ENCODE measurements at places on chromosomes 5 and 9.

GRCh38 chr9:97468658-97469448, 32.6 kb upstream of the TMOD1 start:
- peak; percentile 85 for DNase-seq

GRCh38 chr5:159906943-159907342, 9.3 kb upstream of the ADRA1B start:
- no peak for DNase-seq

DNA sequence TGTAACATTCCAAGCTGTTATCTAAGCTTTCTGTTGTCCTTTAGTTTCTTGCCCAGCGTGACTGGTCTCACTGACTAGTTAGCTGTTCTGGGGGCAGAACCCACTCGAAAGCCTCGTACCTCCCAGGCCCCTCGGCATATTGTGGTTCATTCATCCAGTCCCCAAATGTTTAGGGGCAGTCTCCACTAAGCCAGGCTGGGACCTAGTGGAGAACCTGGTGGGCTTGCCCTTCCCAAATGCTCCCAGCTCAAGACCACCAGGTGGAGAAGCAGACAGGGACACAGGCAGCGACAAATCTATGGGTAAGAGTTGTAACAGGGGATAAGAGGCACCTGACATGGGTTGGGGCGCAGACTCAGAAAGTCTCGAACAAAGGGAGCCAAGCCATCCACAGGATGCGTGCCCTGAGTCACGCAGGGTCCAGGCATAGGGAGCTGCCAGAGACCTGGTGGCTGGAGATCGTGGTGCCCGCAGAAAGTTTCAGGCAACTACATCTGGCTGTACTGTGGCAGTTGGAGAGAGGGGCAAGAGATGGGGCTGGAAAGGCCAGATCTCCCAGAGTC, 851 bp upstream of the EEIG1 start:
- no peak for DNase-seq

DNA sequence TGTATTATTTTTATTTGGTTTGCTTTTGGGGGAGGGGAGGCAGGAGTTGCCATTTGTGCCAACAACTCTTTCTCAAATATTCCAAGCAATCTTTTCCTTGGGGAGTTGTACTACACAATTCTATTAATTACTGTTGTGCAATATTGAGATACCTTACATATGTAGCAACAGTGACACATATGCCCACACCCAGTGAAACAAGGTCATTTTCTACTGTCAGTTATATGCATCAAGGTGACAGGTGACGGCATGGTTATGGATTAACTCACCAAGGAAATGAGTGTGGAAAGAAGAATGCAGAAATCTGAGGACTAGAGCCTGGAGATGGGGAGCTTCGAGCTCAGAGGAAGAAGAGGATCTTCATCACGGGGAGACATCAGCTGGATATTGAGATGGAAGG, 17.9 kb upstream of the MSMP start:
- DNase-seq = no peak

- no peak for DNase-seq
These were observed 292.8 kb downstream of the YTHDC2 start for GRCh38 chr5:113806250-113806649.

DNA sequence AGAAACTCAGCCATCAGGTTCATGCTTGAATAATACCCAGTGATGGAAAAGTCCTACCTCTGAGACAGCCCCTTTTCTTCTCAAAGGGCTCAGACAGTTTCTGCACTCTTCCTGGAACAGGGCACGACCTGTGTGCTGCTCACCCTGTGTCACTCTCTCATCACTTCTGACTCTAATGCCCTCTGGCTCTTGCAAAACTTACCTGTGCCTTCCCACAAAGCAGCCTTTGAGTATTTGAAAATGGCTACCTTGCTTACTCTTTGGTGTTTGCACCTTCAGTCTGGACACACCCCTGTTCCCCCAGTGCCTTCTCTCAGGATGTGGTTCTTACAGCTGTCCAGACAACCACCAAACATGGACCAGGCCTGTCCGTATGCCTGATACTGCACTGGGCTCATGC, 171.4 kb downstream of the GRIA1 start:
- DNase-seq = no peak

DNA sequence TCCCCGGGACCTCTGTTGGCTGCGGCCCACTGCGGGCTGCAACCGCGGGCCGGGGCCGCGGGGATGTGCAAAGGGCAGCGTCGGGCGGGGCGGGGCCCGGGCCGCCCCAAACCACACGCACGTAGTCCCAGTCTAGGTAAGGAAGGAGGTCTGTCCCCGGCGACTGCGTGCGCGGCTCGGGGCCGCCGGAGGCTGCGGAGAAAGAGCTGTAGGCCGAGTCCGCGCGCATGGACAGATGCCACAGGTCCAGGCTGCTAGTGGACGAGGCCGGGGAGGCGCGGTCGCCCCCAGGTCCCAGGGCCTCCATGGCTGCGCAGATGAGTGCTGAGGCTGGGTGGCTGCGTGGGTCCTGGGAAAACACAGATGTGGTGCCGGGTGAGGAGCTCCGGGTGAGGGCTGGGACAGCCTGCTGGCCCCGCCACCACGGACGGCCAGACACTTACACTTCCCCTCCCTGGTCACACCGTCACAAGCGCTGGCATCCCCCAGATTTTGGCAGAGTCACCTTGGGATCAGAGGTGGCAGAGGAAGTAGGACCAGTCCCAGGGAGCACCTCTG, 4.5 kb downstream of the SHROOM1 start:
- peak; percentile 56 for DNase-seq

GRCh38 chr5:156326718-156327259, at the start of gene SGCD:
Gene SGCD, plus strand, starts transcription at chr5:156327164.
- DNase-seq = peak; percentile 86

GRCh38 chr5:134440201-134440755, 28.6 kb upstream of the CDKN2AIPNL start:
- DNase-seq = no peak

GRCh38 chr5:145203193-145203592, 631.9 kb downstream of the PRELID2 start:
- no peak for DNase-seq

DNA sequence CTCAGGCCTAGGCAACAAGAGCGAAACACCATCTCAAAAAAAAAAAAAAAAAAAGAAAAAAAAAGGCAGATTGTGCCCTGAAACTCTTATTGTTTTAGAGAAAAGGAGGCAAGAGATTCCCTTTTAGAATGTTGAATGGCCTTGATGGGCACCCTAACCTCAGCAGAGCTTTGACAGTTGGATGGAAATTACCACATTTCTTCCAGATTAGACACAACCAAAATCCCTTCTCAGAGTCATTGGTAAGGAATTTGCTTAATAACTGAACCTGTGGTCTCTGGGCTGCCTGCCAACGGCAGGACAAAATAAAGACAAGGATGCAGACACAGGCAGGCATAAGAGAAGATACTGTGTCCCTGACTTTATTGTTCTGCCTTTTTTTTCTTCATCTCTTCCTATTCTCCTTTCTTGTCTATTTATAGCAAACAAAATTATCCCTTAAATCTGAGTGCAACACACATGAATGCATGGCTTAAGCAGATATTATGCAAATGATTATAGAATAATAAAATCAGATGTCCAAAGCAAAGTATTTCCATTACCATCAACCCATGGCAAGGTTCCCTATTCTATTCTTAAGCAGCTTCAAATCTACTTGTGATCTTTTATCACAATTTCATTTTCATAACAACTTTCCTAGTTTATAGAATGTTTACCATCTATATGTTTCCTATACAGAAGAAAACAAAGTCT, 37.3 kb upstream of the TRIO start:
- no peak for DNase-seq

DNA sequence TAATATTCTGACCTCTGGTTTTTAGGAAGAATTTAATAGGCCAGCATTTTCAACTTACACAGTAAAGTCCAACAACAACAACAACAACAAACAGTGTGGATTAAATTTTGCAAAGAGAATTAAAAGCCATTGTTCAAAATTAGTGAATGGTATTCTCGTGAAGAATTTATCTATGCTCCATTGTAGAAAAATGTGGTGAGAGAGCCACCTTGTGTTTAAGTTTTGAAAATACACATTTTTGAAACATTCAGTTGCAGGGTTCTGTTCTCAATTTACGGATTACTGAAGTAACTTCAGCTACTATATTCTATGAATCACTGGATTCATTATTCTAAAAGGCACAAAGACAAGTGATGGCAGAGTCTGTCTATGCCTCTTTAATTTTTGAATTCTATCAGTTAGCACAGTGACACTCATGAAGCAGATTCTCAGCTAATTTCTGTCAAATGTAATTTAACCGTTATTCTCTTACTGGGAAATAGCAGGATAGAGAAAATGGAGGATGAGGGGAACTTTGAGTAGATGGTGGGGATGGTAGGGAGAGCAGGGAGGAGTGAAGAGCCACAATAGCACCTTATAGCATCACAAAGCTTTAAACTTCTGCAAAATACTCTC, 11.0 kb downstream of the CCDC152 start:
- DNase-seq = no peak

GRCh38 chr9:137192448-137192780, 3.9 kb downstream of the SSNA1 start:
- no peak for DNase-seq

Measured in right cardiac atrium (tissue), 5 donors.